Vein endothelial cell (primary cell): ENCODE measurements at places on chromosomes 16 and 17. TPM values are rescaled to one million over a fixed set of nuclear protein-coding genes. Genes with fewer than 3 reads are reported as not detected.

Gene HAS3
- total RNA-seq = 1.3 and 1.8 TPM in 2 replicates

Gene RANBP10
- total RNA-seq = 11.2 and 15.4 TPM in 2 replicates

Gene NPIPB6
- total RNA-seq = 1.1 TPM in 1 of 2 replicates, not detected in the other

Gene KRT33B
- total RNA-seq = not detected in 2 replicates

Gene MIF4GD
- 11.6 and 13.7 TPM in 2 replicates for total RNA-seq

Gene CDRT4
- total RNA-seq = 4.6 and 4.8 TPM in 2 replicates

Gene RGS11
- 1.7 and 2.9 TPM in 2 replicates for total RNA-seq

Gene SHMT1
- 9.5 and 22.4 TPM in 2 replicates for total RNA-seq

Gene SCNN1B
- 0.29 and 1.6 TPM in 2 replicates for total RNA-seq

Gene GALK1
- total RNA-seq = 50.5 and 65.7 TPM in 2 replicates

Gene CLEC16A
- 27.4 and 28.8 TPM in 2 replicates for total RNA-seq

Gene HOXB9
- total RNA-seq = 1.7 and 2.6 TPM in 2 replicates
